Fibroblast of skin of scalp (primary cell): ENCODE measurements at places on chromosomes 5 and 9.

- DNase-seq, result peak; percentile 59
Measured at GRCh38 chr5:76642390-76643040, 19.3 kb upstream of the F2RL2 start.

- no peak for DNase-seq
Measured at GRCh38 chr5:51397996-51398395, 14.7 kb downstream of the ISL1 start.

- no peak for DNase-seq
Measured at GRCh38 chr9:77023726-77024125, 4.3 kb downstream of the FOXB2 start.

GRCh38 chr9:96417661-96418082 is 498 bp downstream of the ZNF367 start:
- DNase-seq, result no peak

DNA sequence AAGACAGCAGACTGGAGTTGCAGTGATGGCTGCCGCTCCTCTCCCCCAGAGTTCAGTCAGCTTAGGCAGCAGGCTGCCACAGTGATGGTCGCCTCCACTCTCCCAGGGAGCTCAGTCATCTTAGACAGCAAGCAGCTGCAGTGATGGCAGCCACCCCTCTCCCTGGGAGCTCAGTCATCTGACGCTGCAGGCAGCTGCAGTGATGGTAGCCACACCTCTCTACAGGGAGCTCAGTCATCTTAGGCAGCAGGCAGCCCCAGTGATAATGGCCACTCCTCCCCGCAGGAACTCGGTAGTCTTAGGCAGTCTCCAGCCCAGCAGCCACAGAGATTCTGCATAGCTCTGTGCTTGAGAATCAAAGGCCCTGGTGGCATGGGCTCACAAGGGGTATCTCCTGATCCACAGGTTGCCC is 582.7 kb downstream of the DTWD2 start:
- peak; percentile 39 for DNase-seq

GRCh38 chr5:100840370-100840769 is 62.7 kb downstream of the ST8SIA4 start:
- peak; percentile 22 for DNase-seq

DNA sequence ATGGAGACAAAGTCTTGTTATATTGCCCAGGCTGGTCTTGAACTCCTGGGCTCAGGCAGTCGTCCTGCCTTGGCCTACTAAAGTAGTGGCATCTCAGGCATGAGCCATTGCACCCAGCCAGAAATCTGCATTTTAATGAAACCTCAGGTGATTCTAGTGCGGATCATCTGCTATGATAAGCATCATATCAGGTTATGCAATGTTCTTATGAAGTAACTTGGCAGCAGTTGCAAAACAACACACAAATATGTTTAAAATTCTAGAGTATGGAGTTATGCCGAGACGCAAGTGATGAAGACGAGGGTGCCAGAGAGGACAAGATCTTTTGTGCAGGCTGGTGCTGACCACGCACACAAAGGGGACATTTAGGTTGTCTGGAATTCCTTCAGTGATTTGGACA is 153.2 kb upstream of the MEF2C start:
- DNase-seq, result no peak

DNA sequence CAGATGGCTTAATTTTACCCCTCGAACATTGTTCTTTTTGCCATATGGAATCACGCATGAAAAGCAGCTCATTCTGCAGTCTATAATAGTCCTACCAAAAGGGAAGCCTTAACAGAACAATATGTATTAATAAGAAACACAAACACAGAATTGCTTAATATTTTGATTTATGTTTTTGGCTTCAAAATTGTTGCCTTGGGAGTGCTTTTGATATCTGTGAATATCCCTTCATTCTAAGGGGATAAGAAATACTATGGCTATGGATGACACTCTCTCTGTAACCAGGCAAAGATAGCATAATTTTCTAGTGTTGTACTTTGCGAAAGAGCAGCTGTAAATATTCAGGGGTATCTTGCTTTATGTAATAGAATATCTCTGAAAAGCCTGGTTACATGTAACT is 26.3 kb upstream of the CFAP95 start:
- DNase-seq, result no peak

DNA sequence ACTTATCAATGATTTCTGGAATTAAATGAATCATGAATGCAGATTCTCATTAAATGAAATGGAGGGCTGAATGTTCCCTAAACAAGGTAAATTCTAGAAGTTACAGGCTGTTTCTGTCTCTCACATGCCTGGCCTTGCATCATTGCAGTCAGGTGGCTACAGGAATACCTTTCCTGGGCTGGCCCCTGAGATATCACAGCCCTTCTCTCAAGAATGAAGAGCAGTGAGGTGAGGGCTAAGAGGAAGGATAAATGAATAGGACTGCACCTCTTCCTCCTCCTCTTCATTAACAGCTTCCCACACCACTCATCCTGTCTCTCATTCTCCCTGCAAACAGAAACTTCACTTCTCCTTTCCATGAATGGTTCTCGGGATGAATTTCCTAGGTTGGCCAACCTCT is 22.5 kb downstream of the ARHGEF28 start:
- DNase-seq, result no peak

- DNase-seq, result no peak
Measured at GRCh38 chr5:102453716-102454115, 45.1 kb downstream of the SLCO6A1 start.

GRCh38 chr5:138989720-138990119 is 114.6 kb upstream of the LRRTM2 start:
- DNase-seq, result peak; percentile 51

- no peak for DNase-seq
Measured at GRCh38 chr5:82704381-82704780, 372.8 kb downstream of the TMEM167A start.

GRCh38 chr5:2238732-2239131 is 356.0 kb upstream of the IRX4 start:
- no peak for DNase-seq

GRCh38 chr9:806285-807156 is 35.0 kb upstream of the DMRT1 start:
- peak; percentile 37 for DNase-seq

DNA sequence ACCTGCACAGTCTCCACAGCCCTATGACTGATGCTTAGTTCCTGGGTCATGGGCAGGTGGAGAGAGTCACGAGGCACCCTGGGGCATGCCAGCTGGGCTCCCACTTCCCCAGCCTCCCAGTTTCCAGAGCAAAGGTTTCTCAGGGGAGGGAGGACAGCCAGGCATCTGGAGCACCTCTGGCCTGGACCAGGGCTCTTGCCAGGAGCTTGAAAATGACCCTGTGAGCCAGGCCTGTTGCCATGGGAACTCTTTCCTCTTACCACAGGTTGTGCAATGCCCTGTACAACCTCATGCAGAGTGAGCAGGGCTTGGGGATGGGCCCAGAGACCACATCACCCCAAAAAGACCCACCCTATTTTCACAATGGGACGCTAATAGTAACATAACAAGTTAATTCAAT is 113.1 kb downstream of the PSD2 start:
- no peak for DNase-seq

DNA sequence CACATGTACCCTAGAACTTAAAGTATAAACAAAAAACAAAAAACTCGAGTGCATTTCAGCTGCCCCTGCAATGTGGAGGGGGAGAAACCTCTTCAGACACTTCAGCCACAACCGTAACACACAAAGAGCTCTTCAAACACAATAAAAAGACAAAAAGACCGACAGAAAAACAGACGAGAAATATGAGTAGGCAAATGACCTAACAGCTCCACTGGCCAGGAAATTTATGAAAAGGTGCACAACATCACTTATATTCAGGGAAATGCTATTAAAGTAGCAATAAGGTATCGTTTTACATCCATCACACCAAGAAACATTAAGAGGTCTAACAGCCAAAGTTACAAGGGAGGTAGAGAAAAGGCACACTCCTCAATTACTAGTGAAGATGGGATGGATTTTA is 6.2 kb downstream of the ZBED3 start:
- no peak for DNase-seq

GRCh38 chr5:165138236-165138635 is 1632.8 kb downstream of the MAT2B start:
- DNase-seq, result peak; percentile 16

- DNase-seq, result no peak
Measured at GRCh38 chr9:37441776-37442370, 19.4 kb downstream of the GRHPR start.

- DNase-seq, result peak; percentile 80
Measured at GRCh38 chr9:126956917-126957686, 42.5 kb downstream of the RALGPS1 start.

- peak; percentile 65 for DNase-seq
Measured at GRCh38 chr5:132369474-132370180, at the start of gene SLC22A5. SLC22A5 (plus strand) TSS chr5:132369710; CDS start chr5:132369973, 263 bp downstream.

DNA sequence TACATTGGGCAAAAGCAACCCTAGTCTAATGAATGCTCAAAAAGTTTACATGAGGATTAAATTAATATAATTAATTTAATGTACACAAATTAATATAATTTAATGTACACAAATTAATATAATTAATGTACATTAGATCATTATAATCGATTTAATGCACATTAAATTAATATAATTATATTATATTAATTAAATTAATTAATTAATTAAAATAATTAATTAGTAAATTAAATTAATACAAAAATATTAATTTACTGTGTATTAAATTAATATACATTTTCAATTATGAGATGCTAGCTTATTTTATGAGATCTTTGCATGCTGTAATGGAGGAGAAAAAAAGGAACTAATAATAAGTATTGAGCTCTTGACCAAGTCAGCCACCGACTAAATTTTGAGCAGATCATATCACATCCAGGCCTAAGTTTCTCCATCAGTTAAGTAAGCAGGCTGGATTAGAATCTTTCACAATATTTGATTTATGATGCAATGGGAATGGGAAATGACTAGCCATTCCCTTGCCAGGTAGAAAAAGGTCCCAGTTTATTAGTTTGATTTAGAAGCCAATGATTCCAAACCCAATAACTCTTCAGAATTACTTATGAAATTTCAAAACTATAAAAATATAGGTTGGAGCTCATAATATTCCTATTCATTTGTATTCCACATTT is 533.4 kb upstream of the GRIA1 start:
- DNase-seq, result no peak

- DNase-seq, result no peak
Measured at GRCh38 chr5:3325972-3326840, 269.4 kb upstream of the IRX1 start.

DNA sequence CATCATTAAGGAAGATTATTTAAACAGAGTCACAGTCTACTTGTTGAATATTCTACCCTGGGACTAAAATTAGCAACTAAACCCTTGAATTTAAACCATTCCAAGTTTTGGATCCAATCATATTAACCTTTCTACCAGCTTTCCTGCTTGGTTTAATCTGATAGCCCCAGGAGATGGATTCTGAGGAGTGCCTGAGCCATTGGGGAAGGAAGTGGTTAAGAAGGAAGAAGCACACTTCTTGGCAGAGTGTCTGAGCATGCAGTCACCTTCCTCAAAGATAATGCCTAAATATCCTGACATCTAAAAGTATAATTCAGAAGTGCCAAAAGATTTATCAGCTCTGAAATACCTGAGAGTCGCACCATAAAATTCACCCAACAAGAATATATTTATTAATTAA is 74.1 kb upstream of the SNCAIP start:
- no peak for DNase-seq

GRCh38 chr5:139838381-139839197 is 43.0 kb downstream of the PSD2 start:
- no peak for DNase-seq

DNA sequence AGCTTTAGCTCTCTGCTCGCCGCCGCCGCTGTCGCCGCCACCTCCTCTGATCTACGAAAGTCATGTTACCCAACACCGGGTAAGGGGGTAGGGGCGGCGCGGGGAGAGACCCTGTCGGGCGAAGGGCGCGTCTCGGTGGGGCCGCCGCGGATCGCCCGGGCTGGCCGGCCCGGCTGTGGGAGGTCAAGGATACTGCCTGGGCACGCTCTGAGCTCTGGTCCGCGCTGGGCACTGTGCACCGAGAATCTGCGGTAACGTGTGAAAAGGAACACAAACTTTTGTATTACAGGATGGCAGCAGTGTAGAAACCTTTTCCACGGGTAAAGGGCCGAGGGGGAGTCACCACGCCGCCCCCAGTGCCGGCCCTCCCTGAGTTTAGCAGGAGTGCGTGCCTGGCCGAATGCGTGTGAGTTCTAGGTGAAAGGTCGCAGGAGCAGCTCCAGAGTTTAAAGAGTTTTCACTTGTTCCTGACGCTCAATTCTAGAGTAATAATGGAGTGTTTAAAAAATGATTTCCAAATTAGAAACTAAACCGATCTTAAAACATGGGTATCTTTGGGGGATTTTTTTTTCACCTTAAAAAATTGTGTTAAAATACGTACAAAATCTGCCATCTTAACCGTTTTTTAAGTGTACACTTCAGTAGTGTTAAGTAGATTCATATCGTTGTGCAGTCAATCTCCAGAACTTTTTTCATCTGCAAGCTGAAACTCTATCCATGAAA is at the start of gene HSDL2:
HSDL2 (plus strand) TSS at position 7 of the 723 bp plus-strand sequence; CDS start at position 63, 56 bp downstream.
- peak; percentile 31 for DNase-seq

GRCh38 chr9:86500667-86501435 is 146.6 kb upstream of the TUT7 start:
- peak; percentile 97 for DNase-seq
